Lung microvascular endothelial cell (primary cell): ENCODE measurements at places on chromosomes 6 and 20. TPM values are rescaled to one million over a fixed set of nuclear protein-coding genes. Genes with fewer than 3 reads are reported as not detected.

GRCh38 chr6:89010825-89011224, 47.4 kb upstream of the RNGTT start:
- no peak for DNase-seq

DNA sequence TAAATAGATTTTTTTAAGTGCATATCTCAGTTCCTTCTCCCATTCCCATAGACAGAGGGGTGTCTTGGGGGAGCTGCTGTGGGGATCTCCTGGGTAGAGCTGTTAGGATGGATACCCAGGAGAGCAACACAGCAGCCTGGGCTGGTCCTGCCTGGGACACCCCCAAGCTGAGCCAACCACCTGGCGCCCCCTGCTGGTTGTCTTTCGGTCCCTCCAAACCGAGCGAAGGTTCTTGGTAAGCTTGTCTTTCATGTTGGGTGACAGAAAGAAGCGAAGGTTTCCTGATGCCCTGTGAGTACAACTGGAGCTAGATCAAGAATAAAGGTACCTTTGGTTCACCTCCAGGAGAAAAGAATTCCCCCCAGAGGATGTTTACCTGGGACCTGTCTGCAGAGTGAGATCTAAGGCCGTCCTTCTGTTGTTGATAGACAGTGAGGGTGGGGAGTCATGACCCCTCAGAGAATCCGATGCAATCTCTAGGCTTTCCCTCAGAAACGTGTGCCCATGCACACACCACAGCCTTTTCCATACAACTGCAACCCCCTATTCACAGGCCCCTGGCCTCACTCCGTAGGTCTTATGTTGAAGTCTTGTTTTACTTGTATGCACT, 50.8 kb downstream of the SNX9 start:
- peak; percentile 81 for DNase-seq

GRCh38 chr6:99605074-99605734, 1.4 kb upstream of the PRDM13 start:
- DNase-seq: no peak

GRCh38 chr6:96898241-96898851, 655 bp upstream of the NDUFAF4 start:
- peak; percentile 53 for DNase-seq

DNA sequence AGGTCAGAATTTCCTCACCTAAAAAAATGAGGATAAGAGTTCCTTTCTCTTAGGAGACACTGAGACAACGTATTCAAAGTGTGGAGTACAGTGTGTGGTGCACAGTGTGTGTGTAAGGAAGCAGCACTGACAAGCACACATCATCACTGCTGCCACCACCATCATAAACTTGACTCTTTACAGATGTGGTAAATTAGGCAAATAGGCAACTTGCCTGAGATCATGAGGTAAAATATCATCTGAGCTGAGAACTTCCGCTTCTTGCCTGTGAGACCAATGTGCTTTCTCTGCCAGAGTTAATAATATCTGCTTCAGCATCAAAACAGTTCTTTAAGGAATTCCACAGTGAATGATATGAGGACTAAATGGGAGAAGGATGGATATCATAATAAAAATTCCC, 52.7 kb downstream of the LYRM4 start:
- no peak for DNase-seq

GRCh38 chr20:6381887-6382286, 259.1 kb upstream of the FERMT1 start:
- DNase-seq: no peak

DNA sequence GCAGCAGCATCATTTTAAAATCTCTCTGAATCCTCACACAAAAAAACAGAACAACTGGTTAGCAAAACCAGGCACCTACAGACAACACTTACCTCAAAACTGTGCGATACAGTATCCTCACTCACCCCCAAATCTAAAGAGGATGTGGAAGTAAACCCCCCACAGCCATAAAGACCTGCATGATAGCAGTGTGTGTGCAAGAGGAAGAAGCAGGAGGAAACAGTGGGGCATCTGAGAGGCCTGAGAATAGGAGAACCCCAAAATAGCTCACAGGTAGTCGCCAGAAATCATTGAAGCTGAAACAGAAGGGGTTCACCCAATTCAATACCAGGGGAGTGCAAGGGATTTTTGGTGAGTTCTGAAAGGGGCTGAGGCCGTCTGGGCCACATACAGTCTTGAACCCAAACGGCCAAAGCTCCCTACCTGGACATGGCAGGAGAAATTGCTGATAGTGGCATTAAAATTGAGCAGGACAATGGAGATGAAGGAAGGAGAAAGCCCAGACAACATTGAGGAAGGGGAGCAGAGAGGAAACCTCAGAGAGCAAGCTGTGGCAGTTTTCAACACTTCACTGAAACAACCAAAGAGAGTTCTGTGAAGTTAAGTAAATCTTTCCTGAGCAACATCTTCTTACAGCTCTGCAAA, 129.7 kb downstream of the FIG4 start:
- DNase-seq: no peak

GRCh38 chr20:31602779-31603441, 2.2 kb upstream of the ID1 start:
- peak; percentile 74 for DNase-seq

DNA sequence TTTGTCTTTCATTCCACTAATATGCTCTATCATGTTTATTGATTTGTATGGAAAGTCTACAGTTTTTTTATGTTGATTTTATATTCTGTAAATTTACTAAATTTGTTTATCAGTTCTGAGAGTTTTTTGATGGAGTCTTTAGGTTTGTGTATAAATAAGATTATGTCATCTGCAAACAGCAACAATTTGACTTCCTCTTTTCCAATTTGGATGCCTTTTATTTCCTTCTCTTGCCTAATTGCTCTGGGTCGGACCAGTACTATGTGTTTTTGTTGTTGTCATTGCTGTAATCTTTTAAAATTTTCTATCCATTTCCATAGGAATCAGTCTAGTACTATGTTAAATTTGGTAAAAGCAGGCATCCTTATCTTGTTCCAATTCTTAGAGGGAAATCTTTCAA, 31.5 kb upstream of the POLR1H start:
- no peak for DNase-seq

- no peak for DNase-seq
Observed at GRCh38 chr6:111157412-111157811, 70.1 kb downstream of the SLC16A10 start.

DNA sequence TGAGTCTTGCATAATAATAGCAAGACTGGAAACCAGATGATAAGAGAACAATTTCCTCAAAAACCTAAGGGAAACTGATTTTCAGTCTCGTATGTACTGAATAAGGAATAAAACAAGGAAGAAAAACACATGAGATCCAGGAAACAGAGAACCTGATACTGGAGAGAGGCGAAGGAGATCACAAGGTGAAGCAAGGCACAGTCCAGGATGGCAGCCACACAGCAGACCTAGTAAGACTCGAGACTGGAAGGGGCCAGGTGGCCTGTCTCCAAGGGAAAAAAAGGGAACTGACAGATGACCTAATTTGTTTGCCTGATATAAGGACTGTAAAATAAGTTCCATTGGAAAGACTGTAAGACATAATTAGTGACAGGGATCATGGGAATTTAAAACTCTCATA, 71.1 kb downstream of the TASP1 start:
- DNase-seq: no peak

- no peak for DNase-seq
Observed at GRCh38 chr20:33883164-33883563, 72.0 kb downstream of the CHMP4B start.

Gene ZSCAN12
- total RNA-seq: 2.2 and 3.2 TPM in 2 replicates

Gene MEP1A
- total RNA-seq: not detected in 2 replicates

Gene RIPPLY2
- total RNA-seq: 0.22 and 0.40 TPM in 2 replicates

Gene UBR2
- 17.4 and 23.2 TPM in 2 replicates for total RNA-seq

Gene PDE7B
- total RNA-seq: 6.8 and 19.4 TPM in 2 replicates

Gene BCAS1
- not detected in 2 replicates for total RNA-seq

Gene AAR2
- 19.8 and 24.8 TPM in 2 replicates for total RNA-seq
